ENCODE measurements at places on chromosomes 13 and 19.

- DNase-seq: peak; percentile 69
Observed at GRCh38 chr13:66835040-66835628, 395.0 kb downstream of the PCDH9 start.

DNA sequence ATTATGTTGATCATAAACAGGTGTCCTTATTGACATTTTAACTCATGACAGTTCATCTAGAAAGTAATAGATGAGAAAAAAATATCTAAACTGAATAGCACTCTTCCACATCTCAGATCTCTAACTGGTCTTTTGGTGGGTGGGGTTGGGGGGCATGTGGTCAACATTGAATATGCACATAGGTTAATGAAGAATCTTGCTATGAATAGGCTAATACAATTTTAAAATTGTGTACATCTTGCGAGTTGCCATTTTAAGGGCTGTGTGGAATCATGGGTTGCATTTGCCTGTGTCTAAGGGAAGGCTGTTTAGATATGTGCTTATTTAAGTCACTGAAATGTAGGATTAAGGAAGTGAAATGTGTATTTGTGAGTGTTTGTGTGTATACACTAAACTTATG is 346.0 kb downstream of the ITGBL1 start:
- DNase-seq: no peak

DNA sequence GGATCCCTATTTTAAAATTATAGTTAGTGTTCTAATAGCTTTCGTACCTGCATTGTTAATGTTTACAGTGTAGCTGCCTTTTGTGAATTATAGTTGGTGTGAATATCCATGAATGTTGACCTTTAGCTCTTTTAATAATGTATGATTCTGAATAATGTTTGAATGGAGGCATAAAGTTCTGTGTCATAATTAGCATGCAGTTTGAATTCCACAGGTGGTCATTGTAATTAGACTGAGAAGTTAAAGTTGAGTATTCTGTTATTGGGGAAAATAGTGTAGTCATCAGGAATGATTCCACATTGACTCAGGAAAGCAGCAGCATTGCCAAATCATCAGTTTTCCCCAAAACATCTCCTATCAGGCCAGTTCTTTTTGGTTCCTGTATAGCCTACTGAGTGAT is 12.1 kb downstream of the GPR18 start:
- no peak for DNase-seq

GRCh38 chr19:38362076-38362945 is 12.1 kb upstream of the PSMD8 start:
- DNase-seq: no peak

Data from left forelimb (tissue), 1 donor.